Naive thymus-derived CD8-positive, alpha-beta T cell (primary cell): ENCODE measurements at places on chromosomes 1 and 21.
A peak's percentile ranks its signal among the peaks of the same experiment; 100 is the strongest.

GRCh38 chr1:205325334-205325884 lies 3.9 kb upstream of the NUAK2 start:
- no peak for DNase-seq

- DNase-seq: peak; percentile 23
Observed at GRCh38 chr1:201954263-201955008, 867 bp upstream of the TIMM17A start.

DNA sequence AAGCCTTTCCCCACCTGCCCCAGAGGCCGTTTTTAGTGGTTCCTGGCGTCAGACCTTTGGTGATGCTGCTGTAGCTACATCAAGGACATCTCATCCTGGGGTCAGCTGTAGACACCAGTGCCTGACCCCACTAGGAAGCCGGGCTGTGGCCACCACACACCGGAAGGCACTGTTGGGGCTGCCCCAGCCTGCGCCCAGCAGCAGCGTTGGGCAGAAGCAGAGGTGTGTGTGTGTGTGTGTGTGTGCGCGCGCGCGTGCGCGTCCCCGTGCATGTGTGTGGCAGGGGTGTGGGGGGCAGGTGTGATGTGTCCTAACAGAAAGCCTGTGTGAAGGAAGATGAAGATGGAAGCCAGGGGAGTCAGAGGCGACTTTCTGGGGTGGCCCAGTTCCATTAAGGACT lies 62.0 kb upstream of the COL6A1 start:
- DNase-seq: no peak

DNA sequence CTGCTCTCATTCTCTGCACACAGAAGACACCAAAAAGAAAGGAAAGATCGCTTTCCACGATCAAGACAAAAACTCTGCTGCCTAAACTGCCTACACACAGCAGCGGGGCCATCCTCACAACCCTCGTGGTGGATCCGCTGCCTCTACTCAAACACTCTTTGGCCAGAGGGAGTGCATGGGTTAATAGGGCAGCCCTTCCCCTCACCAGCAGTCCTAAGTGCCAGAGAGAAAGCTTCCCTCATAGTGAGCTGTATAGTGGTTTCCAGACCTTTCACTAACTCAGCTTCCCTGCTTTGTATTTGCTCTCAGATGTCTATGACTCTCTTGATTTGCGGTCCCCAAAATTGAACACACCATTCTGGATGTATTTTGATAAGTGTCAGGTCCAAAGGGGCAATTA lies 30.9 kb downstream of the GPR161 start:
- no peak for DNase-seq

- DNase-seq: no peak
Observed at GRCh38 chr1:212119397-212119837, 83.9 kb downstream of the DTL start.

- no peak for DNase-seq
Observed at GRCh38 chr1:41348394-41348793, 12.8 kb upstream of the FOXO6 start.

GRCh38 chr1:241077386-241078147 lies 279.4 kb downstream of the RGS7 start:
- no peak for DNase-seq

DNA sequence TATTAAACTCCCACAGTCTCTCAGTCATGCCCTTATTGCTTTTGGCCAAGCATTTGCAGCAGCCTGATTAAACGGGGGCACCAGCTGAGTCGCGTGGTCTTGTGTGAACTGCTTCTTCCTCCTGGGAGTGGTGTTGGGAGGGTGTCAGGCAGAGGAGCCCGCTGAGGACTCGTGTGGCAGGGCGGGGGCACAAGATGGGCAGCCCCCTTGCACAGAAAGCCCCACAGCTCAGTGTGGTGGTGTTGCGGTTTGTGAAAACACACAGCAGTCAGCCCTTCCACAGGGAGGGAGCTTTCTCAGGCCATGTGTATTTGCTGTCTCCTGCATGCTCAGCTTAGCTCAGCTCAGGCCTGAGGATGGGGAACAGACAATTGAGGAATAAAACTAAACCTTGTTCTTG lies 22.4 kb downstream of the PEX14 start:
- no peak for DNase-seq

DNA sequence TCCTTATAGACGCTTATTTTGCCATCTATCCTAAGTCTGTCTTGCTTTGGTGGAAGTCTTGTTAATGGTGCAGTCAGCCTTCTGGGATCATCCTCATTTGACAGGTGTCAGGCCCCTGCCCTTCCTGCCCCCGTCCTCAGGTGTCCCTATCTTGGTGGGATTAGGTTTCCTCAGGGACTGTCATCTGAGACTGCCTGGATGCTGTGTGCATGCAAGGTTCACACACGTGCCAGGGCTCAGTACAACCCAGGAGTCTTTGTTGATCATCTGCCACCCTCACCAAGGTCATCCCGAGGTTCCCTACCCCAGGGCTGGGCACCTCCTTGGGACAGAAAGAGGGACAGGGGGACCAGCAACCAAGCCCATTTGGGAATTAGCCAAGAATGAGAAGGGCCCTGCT lies 18.0 kb downstream of the PADI2 start:
- DNase-seq: no peak

- DNase-seq: no peak
Observed at GRCh38 chr1:207219979-207220889, 101.2 kb upstream of the CD55 start.

GRCh38 chr1:235011064-235011598 lies 117.5 kb downstream of the TOMM20 start:
- DNase-seq: peak; percentile 47

- peak; percentile 83 for DNase-seq
Observed at GRCh38 chr1:9004700-9005394, 21.4 kb downstream of the SLC2A7 start.

DNA sequence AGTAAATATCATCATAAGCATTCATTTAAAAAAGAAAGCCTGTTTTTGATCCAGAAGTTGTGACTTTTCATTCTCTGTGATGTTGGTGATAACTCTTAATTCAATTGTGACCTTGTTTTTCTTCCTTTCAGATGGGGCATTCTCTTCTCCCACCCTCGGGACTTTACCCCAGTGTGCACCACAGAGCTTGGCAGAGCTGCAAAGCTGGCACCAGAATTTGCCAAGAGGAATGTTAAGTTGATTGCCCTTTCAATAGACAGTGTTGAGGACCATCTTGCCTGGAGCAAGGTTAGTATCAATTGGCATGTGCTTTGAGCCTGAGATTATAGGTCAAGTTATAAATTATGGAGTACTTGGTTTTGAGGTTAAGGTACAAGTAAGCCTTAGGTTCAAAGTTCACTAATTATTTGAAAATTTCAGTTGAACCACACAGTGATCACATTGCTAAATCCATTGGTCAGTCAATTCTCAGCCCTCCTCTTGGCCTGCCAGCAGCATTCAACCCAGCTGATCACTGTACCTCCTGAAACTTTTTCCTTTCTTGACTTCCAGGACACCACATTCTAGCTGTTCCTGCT lies 4.1 kb downstream of the PRDX6 start:
- no peak for DNase-seq

- DNase-seq: peak; percentile 31
Observed at GRCh38 chr1:206590025-206590758, 22.1 kb downstream of the EIF2D start.

- peak; percentile 16 for DNase-seq
Observed at GRCh38 chr1:65065524-65066418, 82.2 kb upstream of the AK4 start.

GRCh38 chr1:53726009-53726600 lies 12.9 kb downstream of the GLIS1 start:
- DNase-seq: no peak

DNA sequence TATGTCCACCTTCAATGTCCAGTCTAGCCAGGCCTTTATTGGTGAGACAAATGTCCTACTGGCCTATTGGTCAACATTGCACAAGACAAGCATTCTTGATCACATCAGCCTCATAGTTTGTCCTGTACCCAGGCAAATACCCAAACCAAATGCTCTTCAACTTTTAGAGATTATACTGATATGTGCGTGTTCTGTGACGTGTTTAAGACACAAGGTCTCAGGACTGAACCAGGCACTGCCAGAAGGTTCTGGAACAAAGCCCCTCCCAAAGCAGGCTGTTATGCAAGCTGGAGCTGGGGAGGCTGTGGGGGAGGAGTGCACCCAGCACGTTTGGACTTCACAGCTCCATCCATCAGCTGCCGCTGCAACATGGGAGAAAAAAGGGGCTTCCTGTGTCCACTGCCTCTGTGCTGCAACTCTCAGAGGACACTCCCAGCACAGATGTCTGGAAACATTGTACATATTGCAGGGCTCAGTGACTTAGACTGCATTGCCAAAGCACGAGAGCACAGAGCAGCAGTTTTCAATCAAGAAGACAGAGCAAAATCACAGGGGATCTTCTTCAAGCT lies 45.9 kb downstream of the NID1 start:
- DNase-seq: no peak

DNA sequence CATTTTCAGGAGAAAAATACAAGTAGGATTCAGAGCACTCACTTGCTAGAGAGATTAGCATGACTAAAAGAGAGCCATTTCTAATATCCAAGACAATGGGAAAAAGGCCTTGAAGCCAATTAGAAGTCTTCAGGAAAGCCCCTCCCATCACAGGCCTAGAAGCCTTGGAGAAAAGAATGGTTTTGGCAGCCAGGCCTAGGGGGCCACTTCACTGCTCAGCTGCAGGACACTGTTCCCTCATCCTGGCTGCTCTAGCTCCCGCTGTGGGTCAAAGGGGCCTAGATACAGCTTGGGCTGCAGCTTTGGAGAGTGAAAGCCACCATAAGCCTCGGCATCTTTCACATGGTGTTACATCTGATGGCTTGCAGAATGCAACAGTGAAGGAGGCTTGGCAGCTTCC lies 62.8 kb downstream of the RGS4 start:
- DNase-seq: no peak

GRCh38 chr1:211687462-211688215 lies 12.2 kb upstream of the NEK2 start:
- no peak for DNase-seq

DNA sequence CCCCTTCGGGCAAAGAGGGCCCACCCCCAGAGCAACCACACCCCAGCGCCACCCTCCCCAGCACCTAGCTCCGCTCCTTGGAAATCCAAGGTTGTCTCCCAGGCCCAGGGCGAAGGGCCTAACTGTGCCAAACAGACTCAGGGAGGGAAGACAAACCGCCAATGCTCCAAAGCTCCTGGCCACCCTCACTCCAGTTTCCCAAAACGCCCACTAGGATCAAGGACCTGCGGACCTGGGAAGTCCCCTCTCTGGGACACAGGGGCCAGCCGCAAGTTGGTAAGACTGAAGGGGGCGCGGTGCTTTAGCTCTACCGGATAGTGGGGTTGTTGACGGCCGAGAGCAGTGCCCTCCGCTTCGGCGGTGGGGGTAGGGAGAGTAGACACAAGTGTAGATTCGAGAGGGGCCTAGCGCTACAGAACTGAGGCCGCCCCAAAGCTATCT lies 581 bp downstream of the IRF6 start:
- DNase-seq: no peak

GRCh38 chr1:6730880-6731279 lies 29.3 kb upstream of the DNAJC11 start:
- DNase-seq: no peak

DNA sequence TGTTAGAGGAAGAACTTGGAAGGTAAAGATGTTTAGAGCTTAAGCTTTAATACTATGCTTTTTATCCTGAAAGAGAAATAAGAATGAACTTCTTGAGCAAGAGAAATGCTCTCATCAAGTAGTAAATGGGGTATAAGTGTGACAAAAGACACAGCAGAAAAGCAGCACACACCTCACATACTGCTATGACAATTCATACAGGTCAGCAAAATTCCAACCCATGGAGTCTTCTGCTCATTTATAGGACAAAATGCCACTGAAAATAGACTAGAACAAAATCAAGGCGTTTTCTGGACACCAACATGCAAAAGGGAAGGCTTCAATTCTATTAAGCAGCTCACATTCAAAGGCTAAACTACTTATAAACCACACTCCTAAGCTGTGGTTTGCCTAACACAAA lies 61.2 kb downstream of the EYA3 start:
- no peak for DNase-seq

DNA sequence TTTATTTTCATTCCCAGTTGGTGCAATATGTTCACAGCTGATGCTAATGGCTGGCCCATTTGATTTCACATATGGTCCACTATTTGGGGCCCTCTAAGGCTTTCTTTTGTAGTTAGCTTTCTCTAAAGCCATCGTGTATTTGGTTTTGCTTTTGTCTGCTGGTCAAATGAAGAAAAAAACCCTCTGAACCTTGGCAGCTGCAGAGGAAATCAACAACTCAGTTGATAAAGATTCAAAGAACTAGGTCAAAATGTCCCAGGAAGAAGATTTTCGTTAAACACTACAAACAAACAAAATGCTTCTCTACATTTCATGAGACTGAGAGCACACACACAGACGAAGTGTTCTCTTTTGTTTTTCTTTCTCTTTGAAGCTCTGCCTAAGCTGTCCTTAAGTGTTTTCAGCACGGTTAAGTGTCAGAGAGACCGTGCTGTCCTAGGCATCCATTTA lies 655.0 kb downstream of the RWDD3 start:
- DNase-seq: no peak

DNA sequence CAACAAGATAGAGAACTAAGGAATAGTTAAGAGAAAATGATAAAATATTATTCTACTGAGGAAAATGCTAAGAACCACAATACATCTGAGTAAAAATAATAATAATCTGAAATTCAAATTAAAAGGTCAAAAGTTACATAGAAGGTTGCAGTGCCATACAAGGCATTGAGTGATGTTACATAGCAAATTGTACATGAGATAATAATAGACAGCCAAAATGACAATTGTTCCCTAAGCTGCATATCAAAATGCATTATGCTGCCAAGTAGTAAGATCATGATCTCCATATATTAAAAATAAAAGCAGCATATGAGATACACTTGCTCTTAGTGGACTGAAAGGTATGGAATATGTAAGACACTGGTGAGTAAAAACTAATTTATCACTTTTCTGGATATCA lies 547.7 kb downstream of the KCNT2 start:
- DNase-seq: no peak

DNA sequence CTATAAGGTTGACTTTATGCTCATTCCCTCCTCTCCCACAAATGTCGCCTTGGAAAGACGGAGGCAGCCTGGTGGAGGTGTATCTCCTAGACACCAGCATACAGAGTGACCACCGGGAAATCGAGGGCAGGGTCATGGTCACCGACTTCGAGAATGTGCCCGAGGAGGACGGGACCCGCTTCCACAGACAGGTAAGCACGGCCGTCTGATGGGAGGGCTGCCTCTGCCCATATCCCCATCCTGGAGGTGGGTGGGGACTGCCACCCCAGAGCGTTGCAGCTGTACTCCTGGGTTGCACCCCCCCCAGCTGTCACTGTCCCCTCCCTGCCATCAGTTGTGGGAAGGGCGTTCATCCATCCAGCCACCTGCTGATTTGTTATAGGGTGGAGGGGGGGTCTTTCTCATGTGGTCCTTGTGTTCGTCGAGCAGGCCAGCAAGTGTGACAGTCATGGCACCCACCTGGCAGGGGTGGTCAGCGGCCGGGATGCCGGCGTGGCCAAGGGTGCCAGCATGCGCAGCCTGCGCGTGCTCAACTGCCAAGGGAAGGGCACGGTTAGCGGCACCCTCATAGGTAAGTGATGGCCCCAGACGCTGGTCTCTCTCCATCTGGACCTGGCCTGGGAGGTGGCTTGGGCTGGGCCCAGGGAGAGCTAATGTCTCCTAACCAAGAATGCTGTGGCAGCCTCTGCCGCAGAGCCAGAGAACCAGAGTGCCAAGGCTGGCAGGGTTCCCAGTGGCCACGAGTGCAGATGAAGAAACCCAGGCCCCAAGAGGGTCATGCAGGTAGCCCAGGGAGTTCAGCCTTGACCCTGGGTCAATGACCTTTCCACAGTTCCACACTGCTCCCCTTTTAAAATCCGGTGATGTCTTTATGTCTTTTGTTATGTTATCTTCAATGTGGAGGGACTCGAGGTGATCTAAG lies 13.1 kb downstream of the PCSK9 start:
- DNase-seq: no peak
